ENCODE measurements at places on chromosomes 2 and 18. TPM values are rescaled to one million over a fixed set of nuclear protein-coding genes. Genes with fewer than 3 reads are reported as not detected.

Gene GPAT2
- not detected for total RNA-seq

Gene FHOD3
- 2.5 TPM for total RNA-seq

Gene FRZB
- total RNA-seq, result 0.07 TPM

Gene CSRNP3
- not detected for total RNA-seq

Gene LIMS4
- total RNA-seq, result 0.59 TPM

Gene MALL
- total RNA-seq, result 158 TPM

Gene HOXD11
- 8.2 TPM for total RNA-seq

Gene KATNAL2
- 0.75 TPM for total RNA-seq

Gene GREB1
- total RNA-seq, result 3.2 TPM

Gene SMC6
- total RNA-seq, result 34.3 TPM

Gene IL1F10
- not detected for total RNA-seq

Gene SYT4
- total RNA-seq, result not detected

Gene SERPINB3
- total RNA-seq, result 0.11 TPM

Gene SFTPB
- 0.23 TPM for total RNA-seq

Gene RESP18
- not detected for total RNA-seq

Gene CTDSP1
- 71.7 TPM for total RNA-seq

Gene UGT1A7
- total RNA-seq, result 6.0 TPM

Gene COL4A4
- 1.9 TPM for total RNA-seq

Gene POTEF
- not detected for total RNA-seq

Gene GALNT14
- 46.1 TPM for total RNA-seq

Gene TSPYL6
- total RNA-seq, result not detected

Gene TWIST2
- total RNA-seq, result 19.4 TPM

Gene NFATC1
- 6.0 TPM for total RNA-seq

Gene SLC9A2
- 2.7 TPM for total RNA-seq

Gene CCL20
- total RNA-seq, result 7.2 TPM

Gene CYS1
- 1.4 TPM for total RNA-seq

Gene CCDC148
- 0.51 TPM for total RNA-seq

Gene SUPT7L
- 35.0 TPM for total RNA-seq

Gene ACMSD
- not detected for total RNA-seq

Gene L3MBTL4
- total RNA-seq, result not detected

Gene STEAP3
- 40.9 TPM for total RNA-seq
